ENCODE measurements at places on chromosomes 3 and 15. TPM values are rescaled to one million over a fixed set of nuclear protein-coding genes. Genes with fewer than 3 reads are reported as not detected.

DNA sequence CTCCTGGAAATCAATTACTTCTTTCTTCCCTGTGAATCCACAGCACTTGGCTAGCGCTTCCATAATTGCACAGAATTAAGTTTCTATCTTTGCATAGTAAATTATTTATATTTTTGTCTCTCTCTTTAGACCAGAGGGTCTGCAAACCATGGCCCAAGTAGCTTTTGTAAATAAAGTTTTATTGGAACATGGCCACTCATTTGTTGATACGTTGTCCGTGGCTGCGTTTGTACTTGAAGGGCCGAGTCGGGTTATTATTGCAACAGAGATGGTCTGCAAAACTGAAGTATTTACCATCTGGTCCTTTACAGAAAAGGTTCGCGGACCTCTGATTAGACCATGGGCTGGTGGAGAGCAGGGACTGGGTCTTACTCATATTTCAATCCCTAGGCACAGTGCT is 102.5 kb downstream of the RPLP1 start:
- DNase-seq = no peak

DNA sequence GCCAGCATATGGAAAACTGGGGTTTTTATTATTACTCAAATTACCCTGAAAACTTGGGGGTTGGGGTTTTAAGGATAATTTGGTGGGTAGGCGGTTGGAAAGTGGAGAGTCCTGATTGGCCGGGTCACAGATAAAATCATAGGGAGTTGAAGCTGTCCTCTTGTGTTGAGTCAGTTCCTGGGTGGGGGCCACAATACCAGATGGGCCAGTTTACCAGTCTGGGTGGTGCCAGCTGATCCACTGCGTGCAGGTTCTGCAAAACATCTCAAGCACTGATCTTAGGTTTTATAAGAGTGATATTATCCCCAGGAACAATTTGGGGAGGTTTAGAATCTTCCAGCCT is 4.9 kb upstream of the ZNF662 start:
- no peak for DNase-seq

GRCh38 chr3:150743508-150743907 is 19.5 kb downstream of the SIAH2 start:
- DNase-seq = no peak

RASGRF1 gene
- total RNA-seq = not detected

All from left ventricle myocardium superior (tissue), 1 donor.